ENCODE measurements at places on chromosomes 2 and 18.
A peak's percentile ranks its signal among the peaks of the same experiment; 100 is the strongest.

DNA sequence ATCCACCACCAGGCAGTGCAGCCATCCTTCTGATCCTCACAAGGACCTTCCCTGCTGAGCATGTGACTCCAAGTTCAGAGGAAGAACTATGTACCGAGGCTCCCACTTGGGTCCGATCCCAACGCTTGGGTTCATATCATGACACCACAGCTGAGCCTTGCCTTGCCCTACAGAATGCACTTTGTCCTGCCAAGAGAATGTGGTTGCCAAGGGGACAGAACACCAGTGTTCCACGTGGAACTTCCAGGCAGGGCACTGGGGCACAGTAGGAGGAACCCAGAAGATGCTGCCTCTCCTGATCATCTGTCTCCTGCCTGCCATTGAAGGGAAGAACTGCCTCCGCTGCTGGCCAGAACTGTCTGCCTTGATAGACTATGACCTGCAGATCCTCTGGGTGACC is at the start of gene TEX51:
Gene TEX51 (plus strand): TSS at position 255 of the 400 bp plus-strand sequence. CDS start 29 bp downstream, at position 284.
- DNase-seq = peak; percentile 19

DNA sequence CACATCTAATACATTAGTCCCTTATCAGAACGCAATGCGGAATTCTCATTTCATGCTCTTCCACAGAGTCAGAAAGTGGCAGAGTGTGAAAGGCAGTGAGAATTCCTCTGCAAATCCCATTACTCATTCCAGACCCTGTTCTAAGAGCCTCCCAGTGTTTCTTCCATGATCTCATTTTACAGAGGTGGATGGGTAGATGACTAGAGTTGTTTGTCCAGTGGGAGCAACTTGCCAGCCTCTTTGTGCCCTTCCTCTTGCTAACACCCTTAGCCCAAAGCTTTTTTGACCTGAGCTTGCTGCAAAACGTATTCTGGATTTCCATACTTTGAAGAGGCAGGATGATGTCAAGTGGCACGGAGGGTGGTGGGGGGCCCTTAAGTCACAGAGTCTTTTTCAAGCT is 467.7 kb upstream of the RGPD4 start:
- DNase-seq = no peak

DNA sequence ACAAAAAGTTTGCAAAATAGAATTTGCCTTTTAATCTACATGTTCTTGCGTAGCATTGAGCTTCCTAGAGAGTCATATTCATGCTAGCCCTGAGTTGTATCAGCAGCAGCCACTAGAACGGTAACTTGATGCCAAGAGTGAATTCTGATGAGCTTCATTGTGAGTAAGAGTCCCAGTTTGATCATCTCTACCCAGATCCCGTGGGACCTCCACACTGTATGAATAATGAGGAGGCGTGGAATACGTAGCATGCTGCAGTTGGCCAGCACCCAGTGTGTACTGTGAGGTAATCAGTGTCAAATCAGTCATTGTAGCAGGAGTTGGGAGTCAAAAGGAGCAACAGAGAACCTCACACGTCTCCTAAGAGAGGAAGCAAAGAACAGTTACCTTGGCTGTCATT is 197.9 kb downstream of the NEDD4L start:
- no peak for DNase-seq

DNA sequence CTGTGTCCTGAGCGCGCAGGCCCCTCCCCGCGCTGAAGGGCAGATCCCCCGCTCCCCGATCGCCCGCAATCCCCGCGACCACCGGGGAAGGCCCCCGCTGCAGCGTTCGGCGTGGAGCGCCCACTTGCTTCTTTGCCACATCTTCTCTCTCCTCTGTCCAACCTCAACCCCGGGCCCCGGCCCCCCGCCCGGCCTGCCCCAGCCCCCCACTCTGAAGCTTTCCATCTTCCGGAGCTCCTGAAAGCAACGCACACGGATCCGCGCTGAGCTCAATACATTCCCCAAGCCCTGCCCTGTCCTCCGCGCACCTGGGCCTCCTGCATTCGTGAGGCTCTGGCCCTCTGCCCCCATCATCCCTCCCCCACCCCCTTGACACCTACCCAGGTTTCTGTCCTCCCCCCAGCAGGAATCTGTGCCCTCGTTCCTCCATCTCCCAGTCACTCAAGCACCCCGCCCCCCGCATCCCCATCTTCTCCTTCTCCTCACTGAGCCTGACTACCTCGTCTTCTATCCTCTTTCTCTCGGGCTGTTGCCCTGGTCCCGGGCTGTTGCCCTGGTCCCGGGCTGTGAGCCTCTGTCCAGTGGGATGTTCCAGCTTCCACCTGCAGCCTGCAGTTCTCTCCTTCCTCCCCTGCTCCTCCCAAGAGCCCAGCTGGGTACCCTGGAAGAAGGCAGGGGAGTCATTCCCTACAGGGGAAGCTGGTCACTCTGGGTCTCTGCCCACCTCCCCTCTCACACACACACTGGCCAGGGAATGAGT is 7.8 kb downstream of the SPEG start:
- no peak for DNase-seq

- peak; percentile 65 for DNase-seq
Measured at GRCh38 chr2:199979832-199980628, 24.6 kb downstream of the MAIP1 start.

DNA sequence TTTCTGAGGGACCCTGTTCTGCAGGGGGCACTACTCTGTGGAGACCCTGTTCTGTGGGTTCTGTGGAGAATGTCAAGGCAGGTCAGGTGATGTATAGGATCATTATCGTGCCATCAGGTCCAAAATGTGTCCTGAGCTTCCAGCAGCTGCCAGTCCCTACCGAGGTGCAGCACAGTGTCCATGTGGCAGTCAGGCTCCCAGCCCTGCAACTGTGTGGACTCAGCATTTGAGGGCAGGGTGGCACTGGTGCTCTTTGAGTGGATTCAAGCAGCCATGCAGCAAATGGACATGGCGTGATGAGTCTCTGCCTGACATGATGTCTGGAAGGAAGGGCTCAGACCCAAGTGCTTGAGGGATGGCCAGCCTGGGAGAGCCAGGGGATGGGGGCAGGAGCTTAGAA is 35.0 kb downstream of the STK25 start:
- DNase-seq = no peak

- no peak for DNase-seq
Measured at GRCh38 chr2:162342841-162343240, 1.1 kb upstream of the GCA start.

GRCh38 chr18:4551001-4551360 is 95.9 kb upstream of the DLGAP1 start:
- no peak for DNase-seq

GRCh38 chr2:240232264-240232915 is 91.9 kb upstream of the OTOS start:
- no peak for DNase-seq

- no peak for DNase-seq
Measured at GRCh38 chr2:95380280-95380679, 22.2 kb upstream of the FAHD2A start.

- DNase-seq = no peak
Measured at GRCh38 chr2:44680424-44680971, 261.0 kb upstream of the SIX3 start.

GRCh38 chr2:238103465-238104225 is 3.5 kb downstream of the ESPNL start:
- peak; percentile 42 for DNase-seq

DNA sequence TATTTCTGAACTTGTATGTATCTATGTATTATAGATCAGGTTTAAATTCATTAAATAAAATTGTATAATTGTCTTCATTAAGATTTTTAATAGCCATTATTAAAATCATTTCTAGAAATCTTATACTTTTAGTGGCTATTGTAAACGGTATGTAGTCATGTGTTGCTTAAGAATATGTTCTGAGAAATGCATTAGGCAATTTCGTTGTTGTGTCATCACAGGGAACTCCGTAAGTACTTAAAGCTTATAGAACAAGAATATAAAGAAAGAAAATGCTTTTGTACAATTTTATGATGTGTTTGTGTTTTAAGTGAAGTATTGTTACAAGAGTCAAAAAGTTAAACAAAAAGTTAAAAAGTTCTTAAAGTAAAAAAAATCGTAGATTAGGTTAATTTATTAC is 765.8 kb downstream of the METTL4 start:
- no peak for DNase-seq

- no peak for DNase-seq
Measured at GRCh38 chr2:182585001-182585400, 131.1 kb upstream of the DNAJC10 start.

DNA sequence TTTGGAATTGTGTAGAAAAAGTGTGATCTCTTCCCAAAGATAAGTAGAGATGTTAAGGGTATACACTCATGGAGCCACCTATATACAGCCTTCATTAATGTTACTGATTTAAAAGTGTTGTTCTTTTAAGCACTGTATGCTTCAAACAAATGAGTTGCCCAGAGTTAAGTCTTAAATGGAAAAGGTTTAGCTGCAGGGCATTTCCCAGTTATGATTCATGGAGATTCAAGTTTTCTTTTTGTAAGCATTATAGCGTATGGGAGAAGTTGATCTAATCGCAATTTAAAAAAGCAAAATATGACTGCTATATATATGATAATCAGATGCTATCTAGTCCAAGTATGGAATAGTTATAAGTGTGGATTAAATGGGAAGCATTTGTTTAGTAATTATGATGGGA is 4.8 kb downstream of the PDK1 start:
- DNase-seq = no peak

- no peak for DNase-seq
Measured at GRCh38 chr18:2304378-2305175, 266.7 kb downstream of the METTL4 start.

DNA sequence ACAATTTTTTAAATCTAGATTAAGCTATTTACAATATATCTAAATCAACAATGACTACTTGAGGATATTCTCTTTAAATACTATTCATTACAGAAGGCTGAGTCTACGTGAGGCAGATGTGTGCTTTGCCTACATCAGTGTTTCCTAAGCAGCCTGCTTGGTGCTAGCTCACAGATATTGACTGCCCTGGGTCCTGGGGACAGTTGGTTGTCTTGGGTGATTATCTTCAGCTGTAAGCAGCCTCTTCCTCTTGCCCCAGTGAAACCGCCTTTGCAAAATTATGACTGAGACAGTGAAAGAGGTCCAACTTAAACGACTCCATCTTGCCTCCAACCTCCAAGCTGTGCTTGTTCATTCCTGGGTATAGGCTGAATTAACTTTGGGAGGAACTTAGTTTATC is 39.6 kb upstream of the CCDC88A start:
- DNase-seq = no peak

DNA sequence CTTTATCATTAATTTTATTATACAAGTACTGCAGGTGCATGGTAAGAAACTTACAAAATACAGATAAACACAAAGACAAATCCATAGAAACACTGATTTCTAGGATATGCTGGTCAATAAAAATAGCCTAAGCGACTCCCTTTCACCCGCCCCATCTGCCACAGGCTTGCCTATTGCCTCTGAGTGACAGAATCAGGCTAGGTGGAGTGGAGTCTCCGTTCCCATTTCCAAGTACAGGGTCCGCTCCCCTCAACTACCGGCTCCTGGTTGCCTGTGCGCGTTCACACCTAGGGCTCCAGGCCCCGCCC is 201 bp upstream of the TRAPPC12 start:
- no peak for DNase-seq

- DNase-seq = no peak
Measured at GRCh38 chr2:100140582-100140981, 1.8 kb downstream of the AFF3 start.

GRCh38 chr2:64516651-64517510 is 7.2 kb upstream of the AFTPH start:
- DNase-seq = no peak

DNA sequence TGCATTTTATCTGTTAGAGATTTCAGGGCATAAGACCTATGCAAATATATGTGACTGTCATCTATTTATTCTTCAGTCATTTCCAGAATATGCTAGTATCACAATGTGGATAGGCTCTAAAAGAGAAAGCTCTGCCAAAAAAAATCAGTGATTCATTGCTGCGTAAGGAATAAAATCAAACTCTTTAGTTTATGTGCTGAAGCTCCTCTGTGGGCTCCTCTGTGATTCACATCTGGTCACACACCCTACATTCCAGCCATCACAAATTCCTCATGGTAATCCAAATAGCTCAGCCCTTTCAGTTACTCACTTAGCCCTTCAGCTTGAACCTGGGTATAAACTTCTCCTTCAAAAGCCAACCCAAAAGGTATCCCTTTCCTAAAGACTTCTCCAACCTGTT is 21.4 kb downstream of the DLGAP1 start:
- DNase-seq = no peak

GRCh38 chr2:222915092-222915957 is 54.5 kb downstream of the ACSL3 start:
- DNase-seq = no peak

DNA sequence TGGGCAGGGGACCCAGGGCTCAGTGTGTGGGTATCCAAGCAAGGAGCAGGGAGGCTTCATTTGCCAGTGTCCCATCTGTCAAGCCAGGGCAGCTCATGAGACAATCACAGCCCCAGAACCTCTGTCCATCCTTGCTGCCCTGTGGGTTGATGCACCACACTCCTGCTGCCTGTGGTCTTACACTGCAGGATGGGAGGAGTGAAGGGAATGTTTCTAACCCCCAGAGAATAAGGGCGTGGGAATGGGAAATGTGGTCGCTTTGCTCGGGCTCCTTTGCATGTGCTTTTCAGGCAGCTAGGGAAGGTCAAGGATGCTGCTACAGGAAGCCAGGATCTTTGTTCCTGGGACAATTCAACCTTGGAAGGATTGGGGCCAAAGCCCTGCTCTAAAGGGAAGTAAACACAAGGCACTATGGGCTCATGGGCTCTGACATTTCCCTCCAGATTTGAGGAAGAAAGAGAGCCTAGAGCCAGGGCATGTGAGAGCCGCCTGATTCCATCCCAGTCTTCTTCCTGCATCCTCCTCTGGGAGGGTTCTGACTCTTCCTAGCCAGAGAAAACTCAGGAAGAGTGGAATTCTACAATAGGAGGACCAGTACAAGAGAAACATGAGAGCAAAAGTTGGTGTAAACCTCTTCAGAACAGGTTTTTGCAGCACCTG is 18.8 kb upstream of the MAP3K20 start:
- DNase-seq = no peak

DNA sequence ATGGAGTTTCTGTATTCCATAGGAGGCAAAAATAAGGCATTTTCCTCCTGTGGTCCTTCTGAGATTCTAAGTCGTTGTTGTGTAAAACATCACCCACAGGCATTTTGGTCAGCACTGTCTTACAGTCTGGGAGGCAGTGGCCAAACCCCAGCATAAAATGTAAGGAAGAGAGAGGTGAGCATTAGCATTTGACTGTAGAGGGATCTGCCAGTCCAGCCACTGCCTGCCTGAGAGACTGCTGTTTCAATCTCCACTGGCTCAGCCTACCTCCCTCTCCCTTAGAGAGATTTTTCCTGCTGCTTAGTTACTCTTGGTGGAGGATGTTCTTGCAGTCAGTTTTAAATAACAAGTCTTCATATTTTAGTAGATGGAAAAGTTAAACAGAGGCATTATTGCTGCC is 77.0 kb downstream of the ARHGEF33 start:
- no peak for DNase-seq
